ENCODE measurements at places on chromosomes 16 and 17. TPM values are rescaled to one million over a fixed set of nuclear protein-coding genes. Genes with fewer than 3 reads are reported as not detected.

DNA sequence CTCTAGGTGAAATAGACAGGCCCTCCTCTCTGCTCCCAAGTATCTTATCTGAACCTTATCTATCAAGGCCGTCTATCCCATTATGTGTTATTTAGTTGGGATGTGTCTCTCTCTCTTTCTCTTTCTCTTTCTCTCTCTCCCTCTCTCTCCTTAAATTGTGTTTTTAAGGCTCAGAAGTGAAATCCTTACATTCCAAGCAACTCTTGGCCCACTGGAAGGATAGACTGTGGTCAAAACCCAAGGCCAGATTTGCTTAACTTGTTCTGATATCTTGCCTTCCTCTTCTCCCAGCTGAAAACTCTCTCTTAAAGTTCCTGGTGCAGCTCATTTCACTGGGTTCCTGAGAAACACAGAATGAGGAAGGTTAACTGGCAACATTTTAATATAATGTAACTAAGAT, 14.7 kb downstream of the CDRT4 start:
- no peak overlapping the region for H3K27ac ChIP-seq
- no peaks in the 10 kb centered on the region for H3K27me3 ChIP-seq
- H3K4me1 ChIP-seq, result peaks cover 16% of the 10 kb centered on the region
- no peak for DNase-seq
- H3K36me3 ChIP-seq, result no peaks in the 10 kb centered on the region

- DNase-seq, result no peak
- no peak overlapping the region for H3K27ac ChIP-seq
- no peaks in the 10 kb centered on the region for H3K27me3 ChIP-seq
Observed at GRCh38 chr17:82980632-82981031, 98.8 kb upstream of the METRNL start.

GRCh38 chr16:24322106-24322505, 66.0 kb downstream of the CACNG3 start:
- H3K4me1 ChIP-seq, result no peaks in the 10 kb centered on the region
- H3K4me3 ChIP-seq, result no peak overlapping the region
- no peaks in the 10 kb centered on the region for H3K36me3 ChIP-seq
- no peak for DNase-seq

GRCh38 chr17:77035526-77035925, 105.2 kb upstream of the SEC14L1 start:
- no peak overlapping the region for H3K4me3 ChIP-seq
- DNase-seq, result no peak
- peaks cover 48% of the 10 kb centered on the region for H3K27me3 ChIP-seq
- H3K27ac ChIP-seq, result no peak overlapping the region
- no peaks in the 10 kb centered on the region for H3K36me3 ChIP-seq

DNA sequence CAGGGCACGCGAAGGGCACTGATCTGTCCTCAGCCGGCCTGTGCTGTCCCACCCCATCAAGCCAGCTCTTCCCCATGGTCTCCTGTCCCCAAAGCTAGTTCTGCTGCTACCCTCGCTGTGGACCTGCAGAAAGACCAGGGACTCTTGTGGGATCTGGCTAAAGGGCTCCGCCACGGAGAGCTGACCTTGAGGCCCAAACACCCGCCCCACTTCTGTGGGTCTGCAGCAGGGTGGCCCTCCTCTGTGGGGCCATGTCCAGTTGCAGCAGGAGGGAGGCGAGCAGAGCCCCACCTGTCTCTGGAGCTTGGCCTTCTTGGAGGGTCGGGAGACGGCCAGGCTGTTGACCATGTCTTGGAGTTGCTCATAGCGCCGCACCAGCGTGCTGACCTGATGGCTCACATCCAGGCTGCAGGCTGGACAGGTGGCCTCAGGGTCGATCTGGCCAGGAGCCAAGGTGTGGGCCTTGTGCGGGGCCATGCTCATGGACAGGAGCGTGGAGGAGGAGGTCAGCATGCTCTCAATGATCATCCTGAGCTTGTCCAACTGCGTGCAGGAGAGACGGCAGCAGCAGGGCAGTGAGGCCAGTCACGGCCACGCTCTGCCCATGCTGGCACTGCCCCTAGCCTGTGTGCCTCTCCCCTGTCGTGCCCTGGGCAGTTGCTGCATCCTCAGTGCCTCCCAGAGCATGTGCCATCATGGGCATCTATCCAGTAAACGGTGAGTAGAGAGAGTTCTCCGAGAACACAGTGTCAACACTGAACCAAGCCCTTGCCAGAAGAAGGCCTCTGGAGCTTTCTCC, 16.6 kb downstream of the UBALD2 start:
- H3K27ac ChIP-seq, result no peak overlapping the region
- no peak for DNase-seq
- H3K36me3 ChIP-seq, result no peaks in the 10 kb centered on the region

- no peak for DNase-seq
- no peaks in the 10 kb centered on the region for H3K4me1 ChIP-seq
- H3K4me3 ChIP-seq, result no peak overlapping the region
- no peaks in the 10 kb centered on the region for H3K27me3 ChIP-seq
- H3K27ac ChIP-seq, result no peak overlapping the region
Observed at GRCh38 chr17:18025241-18025944, 13.6 kb downstream of the ATPAF2 start.

- no peak for DNase-seq
- no peaks in the 10 kb centered on the region for H3K4me1 ChIP-seq
- H3K4me3 ChIP-seq, result no peak overlapping the region
- H3K27me3 ChIP-seq, result peaks cover 27% of the 10 kb centered on the region
Observed at GRCh38 chr17:80474231-80474960, 2.0 kb downstream of the NPTX1 start.

Gene TP53I13
- 45.0 TPM for total RNA-seq

Gene CRYBA1
- total RNA-seq, result not detected

Gene ZG16
- not detected for total RNA-seq

All from SJCRH30 (cell line).